CD14-positive monocyte (primary cell): ENCODE measurements at places on chromosomes 2 and 18. TPM values are rescaled to one million over a fixed set of nuclear protein-coding genes. Genes with fewer than 3 reads are reported as not detected.

DNA sequence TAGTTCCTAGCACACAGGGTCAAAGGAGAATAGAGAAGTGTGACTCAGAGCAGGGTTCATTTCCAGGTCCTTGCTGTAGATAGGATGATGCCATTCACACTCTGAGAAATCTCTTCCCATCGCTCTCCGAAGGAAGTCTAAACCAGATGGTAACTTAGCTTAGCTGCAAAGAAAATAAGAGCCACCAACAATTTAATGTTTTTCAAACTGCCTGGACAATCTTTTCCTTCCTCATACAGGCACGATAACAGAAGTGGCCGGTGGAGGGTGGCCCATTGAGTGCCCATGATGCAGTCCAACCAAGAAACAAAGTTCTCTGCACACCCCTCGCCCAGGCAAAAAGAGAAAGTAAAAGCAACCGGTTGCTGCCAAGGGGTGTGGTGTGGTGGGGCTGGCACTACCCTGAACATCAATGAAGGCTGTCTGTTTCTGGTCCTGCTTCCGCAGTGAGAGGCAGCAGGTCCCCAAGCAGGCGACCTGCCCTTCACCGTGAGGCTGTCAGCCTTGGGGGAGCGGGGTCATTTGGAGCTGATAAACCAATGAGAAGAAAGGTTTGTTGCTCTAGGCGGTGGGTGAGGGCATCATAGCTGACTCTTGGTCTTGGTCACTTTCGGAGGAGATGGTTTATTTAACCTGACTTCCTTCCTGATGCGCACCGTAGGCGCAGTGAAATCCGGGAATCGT lies 105.6 kb upstream of the CD302 start:
- peak overlapping the region; percentile 93 for H3K27ac ChIP-seq
- peak; percentile 66 for DNase-seq

FEV gene
- not detected for polyA plus RNA-seq

- H3K36me3 ChIP-seq, result no peaks in the 10 kb centered on the region
- no peak overlapping the region for H3K4me3 ChIP-seq
- no peaks in the 10 kb centered on the region for H3K27me3 ChIP-seq
Measured at GRCh38 chr18:10320791-10321190, 133.6 kb upstream of the APCDD1 start.

OXER1 gene
- polyA plus RNA-seq, result 13.3 and 13.9 TPM in 2 replicates

DNA sequence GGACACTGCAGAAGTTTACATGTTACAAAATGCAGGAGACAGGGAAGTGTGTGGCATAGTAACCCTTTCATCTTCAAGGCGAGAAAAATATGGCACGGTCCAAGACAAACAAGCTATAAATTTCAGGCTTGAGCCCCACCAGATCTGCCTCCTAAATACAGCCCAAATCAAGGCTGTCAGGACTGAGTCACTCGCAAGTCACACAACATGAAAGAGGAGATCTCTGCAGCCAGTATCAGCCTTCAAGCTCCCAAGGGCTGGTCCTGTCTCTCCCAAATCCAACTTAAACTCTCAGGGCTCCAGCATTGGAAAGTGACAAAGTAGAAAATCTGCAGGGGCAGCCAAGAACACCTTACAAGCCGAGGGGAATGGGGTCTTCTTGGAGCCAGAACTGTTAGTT lies 106.3 kb upstream of the GATA6 start:
- H3K4me3 ChIP-seq, result no peak overlapping the region
- no peak overlapping the region for H3K27ac ChIP-seq
- no peak for DNase-seq

CAD gene
- polyA plus RNA-seq, result 0.71 TPM

ELOA2 gene
- not detected for polyA plus RNA-seq

- H3K27ac ChIP-seq, result no peak overlapping the region
- H3K4me3 ChIP-seq, result no peak overlapping the region
- DNase-seq, result no peak
- no peaks in the 10 kb centered on the region for H3K27me3 ChIP-seq
Measured at GRCh38 chr2:36748166-36748565, 51.7 kb downstream of the VIT start.

DNA sequence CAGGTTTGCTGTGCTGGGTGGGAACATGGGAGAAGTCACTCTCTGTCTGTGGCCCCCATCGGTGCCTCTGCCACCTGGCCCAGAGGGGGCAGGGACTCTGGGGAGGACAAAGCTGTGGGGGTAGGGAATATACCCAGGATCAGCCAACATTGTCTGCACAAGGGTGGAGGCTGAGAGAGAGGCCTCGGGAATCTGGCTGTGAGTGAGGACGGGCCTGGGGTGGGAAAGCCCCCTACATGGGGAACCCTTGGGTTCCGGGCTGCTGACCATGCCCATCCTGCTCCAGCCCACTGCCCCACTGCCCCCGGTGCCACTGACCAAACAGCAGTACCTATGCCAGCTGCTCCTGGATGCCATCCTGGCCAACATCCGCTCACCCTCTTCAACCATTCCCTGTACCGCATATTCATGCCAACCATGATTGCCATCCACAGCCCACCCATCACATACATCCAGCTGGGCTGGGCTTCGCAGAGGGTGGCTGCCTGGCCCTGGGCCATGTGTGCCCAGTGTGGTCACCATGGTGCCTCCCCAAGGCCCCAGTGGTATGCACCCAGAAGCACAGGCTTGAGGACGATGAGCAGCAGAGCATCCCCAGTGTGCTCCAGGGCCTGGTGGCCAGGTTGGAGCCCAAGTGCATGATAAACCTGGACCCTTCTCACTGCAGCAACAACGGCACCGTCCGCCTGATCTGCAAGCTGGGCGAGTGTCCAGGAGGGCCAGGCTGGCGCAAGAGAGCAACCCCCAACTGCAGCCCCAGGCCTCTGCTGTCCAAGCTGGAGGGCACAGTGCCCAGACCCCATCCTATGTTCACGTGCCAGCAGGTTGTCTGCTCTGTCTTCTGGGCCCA lies 6.9 kb upstream of the POTEF start:
- H3K36me3 ChIP-seq, result no peaks in the 10 kb centered on the region
- no peaks in the 10 kb centered on the region for H3K4me1 ChIP-seq
- H3K4me3 ChIP-seq, result no peak overlapping the region
- H3K27me3 ChIP-seq, result no peaks in the 10 kb centered on the region

DNA sequence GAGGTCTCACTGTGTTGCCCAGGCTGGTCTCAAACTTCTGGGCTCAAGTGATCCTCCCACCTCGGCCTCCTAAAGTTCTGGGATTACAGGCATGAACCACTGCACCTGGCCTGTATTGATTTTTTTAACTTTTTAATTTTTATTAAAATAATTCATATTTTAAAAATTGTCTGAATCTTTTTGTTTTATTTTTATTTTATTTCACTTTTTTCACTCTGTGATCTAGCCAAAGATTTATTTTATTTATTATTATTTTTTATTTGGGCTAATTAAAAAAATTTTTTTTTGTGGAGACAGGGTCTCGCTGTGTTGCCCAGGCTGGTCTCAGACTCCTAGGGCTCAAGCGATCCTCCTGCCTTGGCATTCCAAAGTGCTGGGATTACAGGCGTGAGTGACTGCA lies 14.1 kb downstream of the UGGT1 start:
- H3K27me3 ChIP-seq, result no peaks in the 10 kb centered on the region
- no peaks in the 10 kb centered on the region for H3K4me1 ChIP-seq
- peaks cover 56% of the 10 kb centered on the region for H3K36me3 ChIP-seq
- DNase-seq, result no peak
- no peak overlapping the region for H3K27ac ChIP-seq

GRCh38 chr2:114784890-114785583 lies 342.6 kb downstream of the DPP10 start:
- no peak for DNase-seq
- no peaks in the 10 kb centered on the region for H3K36me3 ChIP-seq
- H3K27me3 ChIP-seq, result no peaks in the 10 kb centered on the region
- no peaks in the 10 kb centered on the region for H3K4me1 ChIP-seq
- no peak overlapping the region for H3K4me3 ChIP-seq
- H3K27ac ChIP-seq, result no peak overlapping the region

ST6GAL2 gene
- polyA plus RNA-seq, result not detected in 2 replicates

DNA sequence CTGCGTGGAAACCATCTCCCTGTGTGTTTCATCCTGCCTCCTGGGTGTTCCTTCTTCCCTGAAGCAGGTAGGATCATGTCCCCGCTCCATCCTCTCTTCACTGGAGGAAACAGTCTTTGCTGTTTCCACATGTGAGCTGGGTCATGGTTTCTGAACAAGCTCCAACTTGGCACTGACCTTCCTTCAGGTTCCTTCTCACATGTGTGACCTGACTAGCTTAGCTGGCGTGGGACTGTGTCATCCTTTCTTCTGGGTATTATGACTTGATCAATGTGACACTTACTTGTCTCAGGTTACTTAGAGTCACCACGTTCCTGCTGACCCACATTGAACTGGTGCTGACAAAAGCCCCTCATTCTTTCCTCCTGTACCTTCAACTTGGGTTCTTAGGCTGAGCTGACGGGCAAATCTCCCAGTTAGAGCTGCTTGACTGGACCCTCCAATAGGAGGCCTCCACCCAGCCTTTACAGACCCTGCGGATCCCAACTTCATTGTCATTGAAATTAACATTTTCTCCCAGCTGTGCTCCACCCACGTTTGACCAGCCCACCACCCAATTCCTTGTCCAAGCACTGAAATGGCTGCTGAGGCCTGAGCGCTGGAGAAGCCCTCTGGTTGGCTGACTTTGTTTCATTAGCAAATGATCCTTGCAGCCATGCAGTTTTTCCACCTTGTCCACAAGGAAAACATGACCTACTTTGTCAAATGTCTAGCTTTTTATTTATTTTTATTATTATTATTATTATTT lies 128.1 kb downstream of the DDX1 start:
- DNase-seq, result no peak
- no peak overlapping the region for H3K27ac ChIP-seq
- H3K4me1 ChIP-seq, result no peaks in the 10 kb centered on the region
- H3K4me3 ChIP-seq, result no peak overlapping the region
- no peaks in the 10 kb centered on the region for H3K36me3 ChIP-seq

COLEC12 gene
- 0.47 TPM for polyA plus RNA-seq

GRCh38 chr2:227221120-227221519 lies 56.7 kb downstream of the COL4A3 start:
- H3K4me3 ChIP-seq, result no peak overlapping the region
- H3K36me3 ChIP-seq, result no peaks in the 10 kb centered on the region
- no peaks in the 10 kb centered on the region for H3K4me1 ChIP-seq
- no peak overlapping the region for H3K27ac ChIP-seq
- H3K27me3 ChIP-seq, result no peaks in the 10 kb centered on the region
- DNase-seq, result no peak

- H3K27me3 ChIP-seq, result no peaks in the 10 kb centered on the region
- no peaks in the 10 kb centered on the region for H3K4me1 ChIP-seq
- H3K4me3 ChIP-seq, result no peak overlapping the region
- DNase-seq, result no peak
- no peak overlapping the region for H3K27ac ChIP-seq
Measured at GRCh38 chr2:143560724-143561123, 431.5 kb downstream of the ARHGAP15 start.

GCKR gene
- not detected in 2 replicates for polyA plus RNA-seq
